MG63 (cell line): ENCODE measurements at places on chromosomes 6 and 20.

GRCh38 chr6:160065200-160065599 lies 56.4 kb upstream of the SLC22A1 start:
- no peak for DNase-seq

DNA sequence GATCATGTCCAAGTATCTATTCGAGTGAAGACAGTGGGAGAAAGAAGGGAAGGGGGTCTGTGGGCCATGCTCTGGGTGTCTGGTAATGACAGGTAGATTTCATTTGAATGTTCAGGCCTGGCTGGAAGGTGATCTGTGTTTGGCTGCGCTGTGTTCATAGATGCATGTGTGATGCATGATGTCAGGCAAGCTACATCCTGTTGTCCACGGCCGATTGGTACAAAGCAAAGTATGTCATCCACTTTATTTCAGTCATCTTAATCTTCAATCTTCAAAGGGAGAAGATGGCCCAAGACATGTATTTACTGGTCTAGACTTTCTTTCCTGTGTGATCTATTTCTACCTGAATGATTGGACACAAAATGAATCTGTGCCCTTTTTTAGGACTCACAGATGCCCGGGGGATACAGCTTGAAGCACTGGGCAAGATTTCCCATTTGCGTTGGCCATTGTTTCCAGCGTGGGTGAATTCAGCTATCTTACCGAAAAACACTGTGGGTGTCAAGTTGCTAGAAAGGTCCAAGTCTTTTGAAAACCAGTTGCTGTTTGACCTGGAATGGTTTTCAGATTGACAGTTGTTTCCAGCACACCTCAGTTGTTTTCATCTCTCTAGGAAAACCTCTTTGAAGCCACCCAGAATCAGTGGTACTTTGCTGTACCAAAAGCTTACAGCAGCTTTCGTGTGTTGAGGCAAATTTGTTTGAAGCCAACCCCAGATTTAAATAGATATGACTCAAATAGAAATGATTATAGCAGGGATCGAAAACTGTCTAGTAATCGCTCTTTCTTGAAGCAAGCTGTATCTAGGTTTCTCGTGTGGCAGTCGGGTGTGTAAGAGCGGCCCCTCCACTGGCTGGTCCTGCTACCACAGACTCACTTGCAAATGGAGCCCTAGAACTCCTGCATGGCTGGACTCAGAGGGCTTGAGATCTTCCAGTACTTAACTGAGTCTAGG lies 27.2 kb downstream of the DUSP22 start:
- DNase-seq = no peak

GRCh38 chr6:39998126-39998525 lies 63.9 kb upstream of the MOCS1 start:
- DNase-seq = no peak

- DNase-seq = no peak
Observed at GRCh38 chr6:32658268-32658897, 8.1 kb downstream of the HLA-DQB1 start.
